ENCODE measurements at places on chromosomes 1 and 21. TPM values are rescaled to one million over a fixed set of nuclear protein-coding genes. Genes with fewer than 3 reads are reported as not detected.

DNA sequence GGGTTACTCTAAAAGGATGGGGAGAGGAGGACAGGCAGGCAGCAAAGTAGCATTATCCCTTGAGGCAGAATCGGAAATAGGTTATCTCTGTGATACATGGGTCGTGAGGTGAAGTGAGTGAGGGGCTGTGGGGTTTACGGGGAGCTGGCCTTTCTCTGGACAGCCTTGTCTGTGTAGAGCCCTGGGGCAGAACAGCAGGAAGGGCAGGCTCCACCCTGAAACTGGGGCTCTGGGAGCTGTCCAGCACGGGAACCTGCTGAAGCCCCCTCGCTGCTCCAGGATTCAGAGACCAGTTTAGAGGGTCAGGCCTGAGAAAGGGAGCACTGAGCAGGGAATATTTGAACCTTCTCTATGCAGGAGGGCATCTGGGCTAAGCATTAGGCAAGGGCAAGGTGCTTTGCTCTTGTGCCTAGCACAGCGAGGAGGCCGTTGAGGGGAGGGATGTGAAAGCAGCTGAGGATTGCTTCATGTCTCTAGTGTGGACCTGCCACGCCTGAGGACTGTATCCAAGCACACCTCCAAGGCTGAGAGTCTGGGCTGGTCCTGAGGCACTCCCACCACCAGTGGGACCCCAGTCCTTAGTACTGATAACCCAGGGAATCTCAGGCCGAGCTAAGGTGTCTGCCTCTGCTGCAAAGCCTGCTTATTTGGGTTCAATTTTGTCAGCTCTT, 55.8 kb downstream of the NAV1 start:
- DNase-seq = peak; percentile 48

- peak; percentile 64 for DNase-seq
These were observed 111.5 kb downstream of the CCDC185 start for GRCh38 chr1:223504741-223505140.

- peak; percentile 63 for DNase-seq
These were observed 77.5 kb downstream of the MAST2 start for GRCh38 chr1:45880930-45881329.

DNA sequence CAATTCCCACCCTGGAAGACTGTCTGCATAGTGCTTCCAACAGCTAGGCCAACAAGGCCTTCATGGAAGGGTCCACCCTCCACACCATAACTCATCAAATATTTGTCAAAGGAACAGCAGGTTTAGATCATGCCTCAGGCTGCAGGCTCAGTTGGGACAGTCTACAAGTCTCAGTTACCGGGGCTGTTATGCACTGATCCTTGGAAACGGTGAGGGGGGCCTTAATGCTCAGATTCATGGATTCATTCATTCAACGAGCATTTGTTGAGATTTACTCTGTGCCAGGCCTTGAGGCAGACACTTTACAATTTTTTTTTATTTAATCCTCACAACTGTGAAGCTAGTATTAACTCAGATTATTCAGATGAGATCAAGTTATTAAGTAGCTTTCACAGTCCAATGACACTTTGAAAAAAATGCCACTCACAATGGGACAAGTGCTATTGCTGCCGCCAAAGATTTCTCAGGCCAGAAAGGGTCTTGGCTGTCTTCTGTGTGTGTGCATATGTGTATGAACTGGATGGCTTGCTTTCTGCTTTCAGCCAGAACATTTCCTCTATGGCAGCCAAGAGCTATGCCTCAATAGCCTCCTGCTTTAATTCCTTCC, 8.9 kb upstream of the C1orf216 start:
- no peak for DNase-seq

DNA sequence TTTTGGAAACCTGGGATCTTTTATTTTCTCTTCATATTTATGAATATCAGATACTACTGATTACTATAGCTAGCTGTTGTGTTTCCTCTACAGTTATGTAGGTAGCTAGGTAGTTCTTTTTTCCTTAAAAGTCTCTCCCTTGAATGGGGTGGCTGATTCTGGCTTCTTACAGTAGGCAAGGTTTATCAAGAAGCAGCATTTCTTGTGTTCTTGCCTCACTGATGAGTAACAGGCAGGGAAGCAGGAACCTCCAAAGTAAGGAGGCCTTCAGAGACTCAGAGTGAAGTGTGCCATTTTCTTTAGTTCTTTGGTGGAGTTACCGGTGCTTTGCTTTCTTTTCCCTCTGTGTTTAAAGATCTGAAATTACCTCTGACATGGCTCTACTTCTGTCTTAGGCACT, 56.0 kb downstream of the ZMYM4 start:
- peak; percentile 49 for DNase-seq

DNA sequence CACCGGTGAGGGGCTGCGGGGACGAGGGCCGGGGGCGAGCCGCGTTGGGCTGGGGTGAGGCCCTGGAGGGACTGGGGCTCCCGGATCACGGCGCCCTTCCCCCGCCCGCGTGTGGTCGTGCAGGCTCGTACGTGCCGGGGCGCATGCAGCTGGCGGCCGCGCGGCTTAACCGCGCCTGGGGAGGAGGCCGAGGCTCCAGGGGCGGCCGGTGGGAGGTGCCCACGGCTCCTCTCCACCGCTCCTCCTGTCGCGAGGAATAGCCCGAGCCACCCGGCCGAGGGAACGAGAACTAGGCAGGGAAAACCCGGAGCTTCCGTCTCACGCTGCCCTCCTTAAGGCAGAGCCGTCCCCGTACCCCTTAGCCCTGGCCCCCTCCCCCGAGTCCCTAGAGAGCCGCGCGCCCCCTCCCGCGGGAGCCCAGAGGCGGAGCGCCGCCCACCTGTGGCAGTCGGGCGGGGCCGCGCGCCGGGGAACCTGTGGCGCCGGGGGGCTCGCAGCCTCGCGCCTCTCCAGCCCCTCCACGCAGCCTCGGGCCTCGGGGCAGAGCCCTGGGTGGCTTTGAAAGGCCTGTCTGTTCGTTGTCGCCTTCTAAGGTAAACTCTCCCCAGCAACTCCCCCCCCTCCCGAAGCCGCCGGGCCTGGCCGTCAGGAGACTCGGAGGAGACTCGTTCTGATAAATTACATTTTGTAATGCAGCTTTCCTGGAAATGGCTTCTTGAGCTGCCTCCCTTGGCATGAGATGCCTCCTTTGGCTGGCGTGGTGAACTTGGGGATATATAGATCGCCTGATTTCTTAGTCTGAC, 746 bp downstream of the AK4 start:
- DNase-seq = peak; percentile 34

DNA sequence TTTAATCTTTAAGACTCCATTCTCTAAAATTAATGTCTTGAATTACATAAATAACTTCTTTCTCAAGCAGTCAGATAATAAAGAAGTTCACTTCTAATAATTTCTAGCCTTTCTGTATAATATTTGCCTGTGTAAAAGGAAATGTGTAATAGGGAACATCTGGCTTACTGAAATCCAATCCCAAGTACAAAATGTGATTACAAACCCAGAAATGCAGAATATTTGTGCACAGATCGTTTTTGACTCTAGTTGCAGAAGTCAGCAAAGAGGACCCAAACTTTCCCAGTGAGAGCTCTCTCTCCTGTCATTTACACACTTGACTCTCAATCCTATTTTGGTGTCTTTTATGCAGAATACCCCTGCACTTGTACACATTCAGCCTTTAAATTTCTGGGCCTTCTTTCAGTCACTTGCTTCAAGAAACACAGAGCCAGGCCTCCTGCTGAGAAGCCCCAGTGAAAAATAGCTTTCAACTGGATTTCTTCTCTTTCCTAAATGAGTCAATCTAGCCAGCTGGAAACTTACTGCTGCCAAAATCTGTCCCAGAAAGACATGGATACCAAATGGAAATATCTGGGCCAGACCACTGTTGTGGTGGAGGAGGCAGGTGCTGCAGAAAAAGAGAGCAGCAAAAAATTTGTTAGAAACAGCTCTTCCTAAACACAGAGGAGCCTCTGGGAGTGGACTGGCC, 68.5 kb upstream of the ADAM30 start:
- peak; percentile 80 for DNase-seq

The TNFRSF4 gene
- total RNA-seq = 0.65 TPM

The CRP gene
- total RNA-seq = not detected

The LYPD8 gene
- total RNA-seq = not detected

All from fibroblast of the aortic adventitia (primary cell).